Foreskin melanocyte (primary cell): ENCODE measurements at places on chromosomes 3 and 15.

GRCh38 chr15:73530649-73531048 is 87.7 kb downstream of the REC114 start:
- no peak for DNase-seq

- no peak for DNase-seq
These were observed 56.9 kb upstream of the ADCY5 start for GRCh38 chr3:123505820-123506219.

GRCh38 chr15:81194723-81195122 is 2.0 kb upstream of the IL16 start:
- no peak for DNase-seq

GRCh38 chr15:92617549-92618520 is 37.7 kb downstream of the FAM174B start:
- DNase-seq, result no peak

DNA sequence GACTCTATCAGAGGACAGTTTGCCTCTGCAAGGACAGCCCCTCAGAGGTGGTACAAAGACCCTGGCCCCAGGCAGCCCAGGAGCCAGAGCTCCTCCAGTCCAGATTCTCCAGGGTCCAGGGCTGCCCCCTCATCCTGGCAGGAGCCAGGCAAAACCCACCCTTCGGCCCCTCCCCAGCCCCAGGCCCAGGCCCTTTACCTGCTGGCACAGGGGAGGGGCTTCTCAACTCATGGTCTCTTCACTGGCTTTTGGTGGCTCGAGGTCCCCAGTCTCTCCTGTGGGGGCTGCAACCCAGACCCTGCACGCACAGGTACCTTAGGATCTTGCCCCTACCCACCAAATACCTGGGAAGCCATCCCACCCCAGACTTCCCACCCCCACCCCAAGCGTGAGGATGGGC is 8.5 kb downstream of the NEIL1 start:
- no peak for DNase-seq
